ENCODE measurements at places on chromosomes 1 and 21. TPM values are rescaled to one million over a fixed set of nuclear protein-coding genes. Genes with fewer than 3 reads are reported as not detected.

ESRRG gene
- total RNA-seq, result 0.68 TPM

BLACAT1 gene
- total RNA-seq, result not detected

SELP gene
- total RNA-seq, result 4.9 TPM

PDE9A gene
- total RNA-seq, result 384 TPM

GRCh38 chr1:3530086-3530925, 75.8 kb downstream of the ARHGEF16 start:
- peak; percentile 17 for DNase-seq

DNA sequence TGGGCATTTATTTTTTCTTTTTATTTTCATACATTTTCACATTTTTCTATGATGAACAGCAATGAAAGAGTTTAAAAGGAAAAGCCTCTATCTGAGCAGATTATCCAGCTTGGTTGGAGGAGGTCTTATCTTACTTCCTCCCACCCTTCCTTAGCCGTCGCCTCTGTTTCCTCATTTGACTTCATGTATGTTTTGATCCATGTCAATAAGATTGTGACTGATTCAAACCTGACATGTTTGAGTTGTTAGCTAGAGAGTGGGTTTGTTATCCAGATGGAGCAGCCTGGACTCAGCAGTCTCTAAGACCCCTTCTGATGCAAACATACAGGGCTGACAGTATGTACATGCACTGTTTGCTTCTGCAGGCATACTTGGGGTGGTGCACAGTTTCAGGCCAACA, 31.2 kb downstream of the MACO1 start:
- DNase-seq, result no peak

- DNase-seq, result no peak
These were observed 3.6 kb upstream of the CRABP2 start for GRCh38 chr1:156709031-156709430.

DNA sequence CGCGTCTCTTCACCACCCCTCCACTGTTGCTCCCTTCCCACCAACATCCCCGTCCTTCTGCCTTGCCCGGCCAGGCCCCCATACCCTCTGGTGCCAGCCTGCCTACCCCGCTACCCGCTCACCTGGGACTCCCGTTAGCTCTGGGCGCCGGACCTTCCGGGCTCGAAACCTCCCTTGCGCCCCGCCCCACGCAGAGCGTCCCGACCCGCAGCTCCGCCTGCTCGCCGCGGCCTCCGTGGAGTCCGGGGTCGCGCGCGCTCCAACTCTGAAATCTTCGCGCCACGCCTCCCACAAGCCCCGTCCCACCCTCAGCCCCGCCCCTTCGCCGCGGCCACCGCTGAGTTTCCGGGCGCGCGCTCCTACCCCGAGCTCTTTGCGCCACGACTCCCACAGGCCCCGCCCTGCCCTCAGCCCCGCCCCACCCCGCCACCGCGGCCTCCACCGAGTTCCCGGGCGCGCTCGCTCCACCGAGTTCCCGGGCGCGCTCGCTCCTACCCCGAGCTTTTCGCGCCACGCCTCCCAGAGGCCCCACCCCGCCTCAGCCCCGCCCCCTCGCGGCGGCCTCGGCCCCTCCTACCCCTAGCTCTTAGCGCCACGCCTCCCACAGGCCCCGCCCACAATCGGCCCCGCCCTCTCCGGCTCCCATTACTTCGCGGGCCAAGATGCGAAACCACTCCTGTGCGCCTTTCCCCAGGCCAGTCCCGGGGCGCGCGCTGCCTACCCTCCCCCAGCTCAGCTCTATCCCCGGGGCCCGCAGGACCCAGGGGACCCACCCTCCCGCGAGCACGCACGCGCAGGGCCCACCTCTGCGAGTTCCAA, at the start of gene IFT25:
IFT25 (minus strand) TSS at position 267 of the 819 bp plus-strand sequence. CDS start 5,617 bp downstream, outside the sequence.
- peak; percentile 99 for DNase-seq

DNA sequence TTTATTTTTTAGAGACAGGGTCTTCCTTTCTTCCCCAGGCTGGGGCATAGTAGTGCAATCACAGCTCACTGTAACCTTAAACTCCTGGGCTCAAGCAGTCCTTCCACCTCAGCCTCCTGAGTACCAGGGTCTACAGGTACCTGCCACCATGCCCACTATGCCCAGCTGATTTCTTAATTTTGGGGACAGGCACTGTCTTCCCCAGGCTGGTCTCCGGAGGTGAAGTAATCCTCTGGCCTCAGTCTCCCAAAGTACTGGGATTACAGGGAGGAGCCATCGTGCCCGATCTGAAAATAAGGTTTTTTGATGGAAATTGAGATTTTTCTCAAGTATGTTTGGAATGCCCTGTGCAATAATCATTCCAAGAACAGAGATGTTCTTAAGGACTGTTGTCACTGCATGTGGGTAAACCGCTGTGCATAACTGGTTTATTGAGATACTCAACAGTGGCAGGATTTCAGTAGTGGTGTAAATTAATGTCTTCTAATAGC, 934 bp upstream of the MSH4 start:
- no peak for DNase-seq
